ENCODE measurements at places on chromosomes 13 and 19.

GRCh38 chr19:46303691-46304397 lies 7.0 kb downstream of the HIF3A start:
- no peak for DNase-seq

DNA sequence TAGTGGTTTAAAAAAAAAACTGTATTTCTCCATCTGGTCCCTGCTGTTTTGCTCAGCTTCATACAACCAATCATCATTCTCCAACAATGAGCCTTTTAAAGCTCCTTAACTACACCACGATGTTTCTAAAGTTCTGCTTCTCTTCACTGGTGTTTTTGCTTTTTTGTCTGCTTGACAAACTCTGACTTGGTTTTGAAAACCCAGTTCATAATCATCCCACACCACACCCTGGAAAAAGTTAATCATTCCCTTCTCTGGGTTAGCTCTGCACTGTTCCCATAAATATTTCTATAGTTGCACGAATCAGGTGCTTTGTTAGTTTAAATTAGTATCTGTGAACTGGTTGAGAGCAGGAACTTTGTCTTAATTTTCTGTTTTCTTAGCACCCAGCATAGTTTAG lies 217.1 kb downstream of the ENOX1 start:
- no peak for DNase-seq

DNA sequence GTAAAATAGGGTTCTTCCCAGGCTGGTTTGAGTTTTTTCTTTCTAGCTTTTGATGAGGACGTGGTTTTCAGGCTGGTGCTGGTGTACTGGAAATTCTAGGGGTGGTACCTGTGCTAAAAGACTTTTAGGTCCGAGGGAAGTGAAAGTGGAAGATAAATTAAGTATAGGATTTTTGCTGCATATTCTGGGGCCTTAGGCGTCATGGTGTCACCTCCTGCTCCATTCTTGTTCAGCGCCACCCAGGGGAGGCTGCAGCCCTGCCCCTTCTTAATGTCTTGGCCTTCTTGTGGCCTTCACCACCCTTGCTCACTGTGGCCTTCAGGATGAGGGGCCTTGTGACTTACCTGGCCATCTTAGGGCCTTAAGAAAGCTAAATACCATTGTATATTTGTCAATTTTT lies 12.4 kb downstream of the ZNF552 start:
- no peak for DNase-seq

- no peak for DNase-seq
Measured at GRCh38 chr13:47039106-47039505, 142.3 kb upstream of the HTR2A start.

DNA sequence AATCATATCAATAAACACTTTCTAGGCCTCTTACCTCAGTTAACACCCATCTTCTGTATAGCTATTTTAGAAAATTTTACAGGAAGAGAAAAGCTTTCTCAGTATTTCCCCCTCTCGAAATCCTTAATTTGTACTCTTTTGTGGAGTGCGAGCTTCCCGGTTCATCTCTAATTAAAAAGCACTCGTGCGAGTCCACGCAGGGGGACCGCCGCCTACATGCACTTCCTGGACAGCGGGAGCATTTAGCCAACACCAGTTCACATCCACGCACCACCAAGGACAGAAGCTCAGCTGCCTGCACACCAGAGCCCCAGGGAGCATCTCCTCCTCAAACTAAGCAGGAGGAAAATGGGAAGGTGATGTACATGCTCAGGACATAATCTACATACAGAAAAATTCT lies 60.0 kb downstream of the RASA3 start:
- DNase-seq = no peak

GRCh38 chr13:77919246-77919920 lies 752 bp upstream of the EDNRB start:
- no peak for DNase-seq

- no peak for DNase-seq
Measured at GRCh38 chr19:10537668-10538067, 6.0 kb upstream of the ATG4D start.

DNA sequence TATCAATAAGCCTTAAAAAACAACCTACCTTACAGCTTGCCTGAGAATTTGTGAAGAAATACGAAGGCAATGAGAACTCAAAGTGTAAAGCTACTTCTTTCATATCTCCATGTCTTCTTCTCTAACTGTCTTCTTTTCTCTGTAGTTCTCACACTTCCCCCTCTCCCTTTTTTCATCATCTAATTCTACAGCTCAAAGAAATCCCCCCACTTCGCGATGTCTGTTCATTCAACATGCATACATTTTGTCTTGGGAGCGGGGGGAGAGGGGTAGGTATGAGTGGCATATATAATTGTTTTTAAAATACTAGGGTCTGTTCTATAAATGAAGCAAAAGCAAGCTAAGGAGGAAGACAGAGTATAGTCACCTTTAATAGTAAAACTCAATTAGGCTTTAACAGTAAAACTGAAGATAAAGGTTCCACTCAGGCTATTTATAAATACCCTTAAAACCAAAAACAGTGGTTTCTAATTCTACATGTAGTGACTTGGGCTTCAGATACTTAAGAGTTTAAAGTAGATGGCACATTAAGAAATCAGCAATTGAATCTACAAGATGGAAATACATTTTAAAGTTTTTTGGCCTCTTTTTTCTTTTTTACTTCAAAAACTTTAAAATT lies 106.9 kb downstream of the KLF12 start:
- no peak for DNase-seq

DNA sequence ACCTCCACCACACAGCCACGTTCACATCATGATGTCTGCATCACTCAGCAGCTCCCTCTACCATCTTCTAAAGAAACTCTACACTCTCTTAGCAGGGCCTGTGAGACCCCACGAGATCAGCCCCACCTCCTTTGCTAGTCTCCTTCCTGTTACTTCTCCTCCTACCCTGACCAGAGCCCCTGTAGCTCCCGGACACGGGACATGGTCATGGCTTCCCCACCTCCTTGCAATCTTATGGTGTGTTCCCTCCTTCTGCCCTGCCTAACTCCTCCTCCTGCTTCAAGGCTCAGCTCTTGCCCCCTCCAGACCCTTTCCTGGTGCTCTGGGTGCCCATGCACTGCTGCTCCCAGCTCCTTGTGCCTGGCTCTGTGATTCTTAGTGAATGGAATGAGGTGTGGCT lies 8.1 kb upstream of the MRPS31 start:
- no peak for DNase-seq

DNA sequence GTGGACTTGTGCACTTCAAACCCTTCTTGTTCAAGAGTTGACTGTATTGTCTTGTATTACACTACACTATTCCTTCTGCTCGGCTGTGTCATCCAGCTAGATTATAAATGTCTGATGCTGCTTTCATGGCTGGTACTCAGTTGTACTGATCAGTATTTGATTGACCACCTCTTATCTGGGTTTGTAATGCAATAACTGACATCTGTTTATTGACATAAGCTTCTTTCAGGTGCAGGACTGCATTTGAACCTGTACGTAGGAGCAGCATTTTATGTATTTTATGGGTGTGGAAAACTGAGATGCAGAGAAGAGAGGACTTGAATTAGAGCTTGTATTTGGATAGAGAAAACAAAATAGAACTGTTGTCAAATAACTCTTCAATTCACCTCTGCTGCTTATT lies 309.2 kb downstream of the FGF9 start:
- DNase-seq = no peak

DNA sequence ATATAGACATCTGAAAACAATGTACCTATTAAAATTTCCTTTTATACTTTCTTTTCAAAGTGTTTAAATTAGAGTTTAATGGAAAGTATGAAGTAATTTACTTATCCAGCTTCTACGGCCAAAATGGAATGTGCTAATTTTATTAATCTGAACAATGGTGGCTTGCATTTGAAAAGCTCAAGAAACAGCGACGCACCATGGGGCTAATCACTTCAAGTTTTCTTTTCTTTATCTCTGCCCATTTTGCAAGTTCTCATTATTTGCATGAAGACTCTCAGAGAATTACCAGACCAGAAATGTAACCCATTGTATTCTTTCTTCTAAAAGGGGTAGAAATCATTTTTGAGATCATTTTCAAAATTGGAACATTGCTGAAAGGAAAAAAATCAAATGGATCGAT lies 204.0 kb upstream of the STARD13 start:
- DNase-seq = no peak

DNA sequence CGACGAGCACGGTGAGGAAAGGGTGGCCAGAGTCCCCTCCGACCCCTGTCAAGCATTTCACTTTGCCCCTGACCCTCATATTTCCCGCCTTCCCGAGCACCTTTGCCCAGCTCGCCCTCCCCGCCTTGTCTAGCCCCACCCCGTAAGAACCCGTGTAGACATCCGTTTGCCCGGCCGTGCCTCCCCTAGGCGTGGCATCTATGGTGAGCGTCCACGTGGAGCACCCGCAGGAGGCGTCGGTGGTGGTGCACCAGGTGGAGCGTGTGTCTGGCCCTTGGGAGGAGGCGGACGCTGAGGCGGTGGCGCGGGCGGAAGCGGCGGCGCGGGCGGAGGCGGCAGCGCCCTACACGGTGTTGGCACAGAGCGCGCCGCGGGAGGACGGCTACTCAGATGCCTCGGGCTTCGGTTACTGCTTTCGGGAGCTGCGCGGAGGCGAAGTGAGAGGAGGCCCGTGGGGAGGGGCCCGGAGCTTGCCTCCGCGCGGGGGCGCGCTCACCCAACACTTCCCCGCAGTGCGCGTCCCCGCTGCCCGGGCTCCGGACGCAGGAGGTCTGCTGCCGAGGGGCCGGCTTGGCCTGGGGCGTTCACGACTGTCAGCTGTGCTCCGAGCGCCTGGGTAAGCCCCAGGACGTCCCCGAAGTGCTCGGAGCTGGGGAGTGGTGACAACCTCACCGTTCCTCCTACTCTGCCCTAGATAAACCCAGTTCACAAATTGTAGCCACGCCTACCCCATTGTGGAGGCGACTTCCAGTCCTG lies 4.2 kb downstream of the LTBP4 start:
- peak; percentile 59 for DNase-seq

GRCh38 chr13:40345149-40345514 lies 321.3 kb downstream of the FOXO1 start:
- DNase-seq = no peak

DNA sequence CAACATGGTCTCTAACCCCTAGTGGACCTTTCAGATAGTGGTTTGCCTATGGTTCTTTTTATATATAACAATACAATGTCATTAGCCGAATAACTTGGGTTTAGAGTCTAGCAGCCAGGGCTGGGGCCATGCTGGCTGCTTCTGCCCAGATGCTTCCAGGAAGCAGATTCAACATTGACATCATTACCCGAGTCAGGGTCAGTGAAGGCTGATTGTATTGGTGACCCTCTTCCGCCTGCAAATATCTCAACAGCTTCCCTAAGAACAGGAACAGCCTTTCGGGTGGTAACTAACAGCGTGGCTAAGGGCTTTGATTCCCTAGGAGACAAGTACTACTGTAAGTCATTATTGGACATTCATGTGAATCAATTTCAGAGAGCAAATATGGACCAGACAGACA lies 476.4 kb downstream of the UQCRFS1 start:
- DNase-seq = no peak

- no peak for DNase-seq
Measured at GRCh38 chr13:69553976-69554375, 553.6 kb upstream of the ATXN8OS start.

GRCh38 chr19:46471811-46472543 lies 614 bp upstream of the PNMA8A start:
- DNase-seq = no peak

DNA sequence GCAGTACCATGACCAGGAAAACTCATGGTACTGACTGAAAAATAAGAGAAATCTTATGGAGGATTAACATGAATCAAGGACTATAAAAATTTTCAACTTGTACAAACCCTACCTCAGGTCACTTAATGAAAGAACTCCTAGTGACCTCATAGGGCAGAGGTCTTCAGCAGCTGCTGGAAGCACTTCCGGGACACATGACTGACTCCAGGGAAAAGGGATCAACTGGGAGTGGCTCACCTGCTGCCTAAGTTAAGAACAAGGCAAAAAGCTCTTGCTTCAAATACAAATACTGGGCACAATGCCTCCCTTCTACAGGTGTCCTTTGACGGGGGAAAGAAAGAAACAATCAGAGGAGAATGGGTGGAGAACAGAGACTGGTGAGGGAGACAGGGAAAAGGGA lies 18.6 kb downstream of the DOCK9 start:
- DNase-seq = no peak

DNA sequence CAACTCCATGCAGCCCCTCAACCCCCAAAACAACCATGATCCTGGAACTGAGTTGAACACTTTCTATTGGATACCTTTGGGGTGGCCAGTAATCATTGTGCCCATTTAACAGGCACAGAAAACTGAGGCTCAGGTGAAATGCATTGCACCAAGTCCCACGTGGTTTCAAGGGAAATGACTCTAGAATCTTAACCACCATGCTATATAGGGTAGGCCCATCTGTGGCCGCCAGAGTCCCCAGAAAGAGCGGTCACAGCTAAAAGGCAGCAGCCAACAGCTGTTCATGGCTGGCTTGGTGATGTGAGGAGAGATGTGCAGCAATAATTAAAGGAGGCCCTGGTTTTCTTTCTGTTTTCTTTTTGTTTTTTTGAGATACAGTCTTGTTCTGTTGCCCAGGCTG lies 2.6 kb downstream of the CNN1 start:
- DNase-seq = no peak

DNA sequence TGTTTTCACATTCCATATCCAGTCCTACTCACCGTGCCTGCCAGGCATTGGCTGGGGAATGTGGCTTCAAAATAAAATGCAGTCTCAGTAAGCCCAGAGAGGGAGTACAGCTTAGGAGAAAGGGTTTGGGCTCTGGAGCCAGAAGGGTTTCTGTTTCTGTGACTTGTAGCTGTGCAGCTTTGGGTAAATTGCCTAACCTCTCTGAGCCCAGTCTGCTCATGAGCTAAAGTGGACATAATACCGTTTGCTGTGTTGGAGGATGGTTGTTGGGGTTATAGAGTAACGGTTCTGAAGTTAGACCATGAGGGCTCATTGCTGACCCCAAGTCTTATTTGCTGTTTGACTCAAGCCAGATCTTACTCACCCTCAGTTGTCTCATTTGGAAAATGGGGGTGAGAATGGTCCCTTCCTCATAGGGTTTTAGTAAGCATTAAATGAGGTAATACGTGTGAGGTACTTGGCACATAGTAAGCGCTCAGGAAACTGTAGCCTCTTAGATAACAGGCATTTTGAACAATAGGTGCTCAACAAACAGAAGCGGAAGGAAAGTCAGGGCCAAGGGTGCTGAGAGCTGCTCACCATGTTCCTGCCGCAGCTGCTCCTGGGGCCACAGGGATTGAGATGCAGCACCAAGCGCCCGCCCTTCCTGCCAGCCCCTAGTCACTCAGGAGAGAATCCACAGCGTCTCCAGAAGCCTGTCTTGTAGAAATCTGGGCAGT lies 45.5 kb downstream of the C13orf42 start:
- no peak for DNase-seq

DNA sequence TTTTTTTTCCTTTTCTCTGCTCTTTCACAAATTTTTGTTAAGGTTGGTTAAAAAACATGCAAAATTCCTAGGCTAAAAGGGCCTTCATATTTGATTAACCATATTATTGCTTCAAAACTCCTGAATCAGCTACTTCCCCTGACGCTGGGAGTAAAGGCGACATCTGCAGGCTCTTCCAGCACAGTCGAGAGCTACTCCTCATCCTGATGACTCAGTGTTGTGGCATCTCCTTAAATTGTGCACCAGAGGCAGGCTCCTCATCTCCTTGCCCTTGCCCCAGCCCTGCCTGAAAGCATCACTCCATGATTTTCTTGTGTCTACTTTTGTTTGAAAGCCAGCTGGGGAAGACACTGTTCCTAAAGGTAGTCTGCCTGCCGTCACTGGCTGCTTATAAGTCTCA lies 24.5 kb upstream of the SOX1 start:
- DNase-seq = no peak

GRCh38 chr19:39467941-39468340 lies 12.7 kb upstream of the TIMM50 start:
- DNase-seq = no peak
